Hematopoietic multipotent progenitor cell treated with erythropoietin and hydrocortisone succinate and interleukin-3 and kit ligand, for 8 days (in vitro differentiated cells): ENCODE measurements at places on chromosomes 11 and 22.

DNA sequence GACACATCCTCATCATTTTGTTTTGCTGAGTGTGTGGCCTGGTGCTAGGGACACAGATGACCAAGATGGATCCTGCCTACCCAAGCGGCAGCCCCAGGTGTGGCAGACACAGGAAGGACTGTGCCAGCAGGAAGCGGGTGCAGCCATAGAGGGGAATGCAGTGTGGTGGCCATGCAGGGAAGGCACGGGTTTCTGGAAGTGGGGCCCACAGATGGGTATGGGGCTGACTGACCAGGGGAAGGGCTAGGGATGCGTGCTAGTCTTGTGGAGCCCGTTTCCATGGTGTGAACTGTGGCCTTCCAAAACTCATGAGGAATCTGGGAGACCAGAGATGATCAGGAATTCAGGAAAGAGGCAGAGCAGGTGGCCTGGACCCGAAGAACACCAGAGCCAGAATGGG is 33.5 kb downstream of the YPEL1 start:
- DNase-seq: no peak

- DNase-seq: no peak
Measured at GRCh38 chr22:46783721-46784120, 21.3 kb downstream of the TBC1D22A start.

DNA sequence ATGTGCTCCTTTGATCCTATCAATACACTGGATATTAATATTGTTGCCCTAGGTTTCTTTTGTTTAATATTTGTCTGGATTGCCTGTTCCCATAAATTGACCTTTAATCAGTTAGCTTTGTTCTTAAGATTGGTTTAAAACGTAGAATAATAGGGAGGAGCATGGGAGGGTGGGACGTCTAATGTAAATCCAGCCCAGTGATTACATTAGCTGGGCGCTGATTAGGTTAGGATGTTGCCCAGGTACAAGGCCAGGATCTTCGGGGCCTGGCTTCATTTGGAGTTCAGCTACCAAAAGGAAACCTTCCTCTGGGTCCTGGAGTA is at the start of gene SRSF8:
SRSF8 (plus strand) TSS at position 204 of the 323 bp plus-strand sequence. CDS start 308 bp downstream, outside the sequence.
- peak; percentile 54 for DNase-seq

DNA sequence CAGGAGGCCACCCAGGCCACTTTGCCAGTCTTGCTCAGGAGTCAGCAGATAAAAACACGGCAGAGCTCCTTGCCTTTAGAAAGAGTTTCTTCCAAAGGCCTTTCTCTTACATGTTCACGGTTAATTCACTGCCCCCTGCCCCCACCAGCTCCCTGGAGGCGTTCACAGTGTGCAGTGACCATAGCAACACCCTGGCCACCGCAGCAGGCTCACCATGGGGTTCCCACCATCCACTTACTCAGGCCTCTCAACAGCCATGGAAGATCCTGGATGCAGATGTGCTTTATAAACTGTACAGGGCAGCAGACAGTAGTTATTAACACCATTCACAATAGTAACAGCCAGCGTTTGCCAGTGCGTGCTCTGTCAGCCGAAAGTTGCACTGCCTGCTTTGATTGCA is 10.6 kb upstream of the MYO7A start:
- DNase-seq: no peak

DNA sequence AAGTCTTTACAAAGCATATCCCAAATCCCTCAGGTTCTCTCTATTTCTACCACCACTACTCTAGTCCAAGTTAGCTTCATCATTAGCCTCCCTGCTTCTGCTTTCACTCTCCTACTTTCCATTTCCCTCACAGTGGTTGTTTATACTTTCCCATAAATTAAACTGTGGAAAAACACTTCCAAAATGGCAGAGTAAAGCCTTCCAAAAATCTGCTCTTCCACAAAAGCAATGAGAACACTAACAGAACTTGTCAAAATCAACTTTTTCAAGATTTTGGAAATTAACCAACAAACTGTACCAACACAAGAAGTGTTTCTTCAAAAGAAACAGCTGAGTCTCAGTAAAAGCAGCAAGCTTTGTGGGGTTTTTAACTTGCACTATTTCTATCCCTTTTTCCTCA is 71.8 kb downstream of the TTC28 start:
- DNase-seq: no peak

GRCh38 chr22:43156413-43156812 is 5.1 kb downstream of the TSPO start:
- no peak for DNase-seq
